CD4-positive, alpha-beta T cell treated with Interleukin-6 for 4 hours (primary cell): ENCODE measurements at places on chromosomes 7 and 10.

- DNase-seq = no peak
Observed at GRCh38 chr7:111388912-111389311, 173.4 kb downstream of the IMMP2L start.

GRCh38 chr7:157299613-157300368 lies 37.0 kb upstream of the DNAJB6 start:
- DNase-seq = peak; percentile 48

- DNase-seq = no peak
Observed at GRCh38 chr7:91239171-91239604, 25.0 kb upstream of the FZD1 start.

GRCh38 chr10:72353028-72353964 lies 1.4 kb downstream of the DNAJB12 start:
- DNase-seq = no peak
